ENCODE measurements at places on chromosomes 4 and X.

- DNase-seq, result no peak
These were observed 26.5 kb upstream of the HERC6 start for GRCh38 chr4:88352062-88352740.

- DNase-seq, result no peak
These were observed 232.5 kb downstream of the PCDH7 start for GRCh38 chr4:30952526-30953219.

- DNase-seq, result no peak
These were observed 60.4 kb downstream of the PPEF2 start for GRCh38 chr4:75841641-75842520.

GRCh38 chr4:53748328-53748772 is 157.1 kb upstream of the LNX1 start:
- no peak for DNase-seq

GRCh38 chrX:17052210-17052609 is 105.8 kb downstream of the REPS2 start:
- DNase-seq, result no peak

GRCh38 chr4:159673221-159673620 is 570.3 kb downstream of the RAPGEF2 start:
- no peak for DNase-seq

DNA sequence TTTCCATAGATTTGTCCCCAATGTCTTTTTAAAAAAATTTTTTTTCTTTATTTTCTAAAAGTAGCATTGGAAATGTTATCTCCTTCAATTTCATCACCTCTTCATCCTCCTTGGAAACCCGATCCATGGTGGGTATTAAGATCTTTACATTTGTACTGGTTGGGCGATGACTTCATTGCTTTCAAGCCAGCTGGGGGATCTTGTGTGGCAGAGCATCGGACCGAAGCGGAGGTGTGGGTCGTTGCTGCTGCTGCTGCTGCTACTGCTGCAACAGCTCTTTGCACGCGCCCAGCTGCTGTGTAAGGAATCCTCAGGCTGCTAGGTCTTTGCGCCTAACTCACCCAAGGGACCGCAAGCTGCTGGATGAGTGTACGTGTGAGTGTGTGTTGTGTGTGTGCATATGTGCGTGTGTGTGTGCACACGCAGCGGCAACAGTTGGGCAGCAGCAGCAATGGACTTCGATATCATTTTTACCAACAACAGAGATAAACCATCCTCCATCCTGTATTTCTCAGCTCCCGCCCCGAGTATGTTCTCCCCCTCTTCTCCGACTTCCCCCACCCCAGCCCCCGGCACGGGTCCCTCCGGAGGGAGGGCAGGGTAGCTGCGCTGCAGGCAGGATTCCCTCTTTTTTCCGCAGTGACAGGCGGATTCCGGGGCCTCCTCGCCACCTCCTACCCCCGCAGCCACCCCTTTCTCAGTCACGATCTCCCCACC is 768 bp upstream of the CDKL5 start:
- DNase-seq, result no peak
